ENCODE measurements at places on chromosomes 5 and 9.

GRCh38 chr5:67997148-67997547 is 218.4 kb upstream of the PIK3R1 start:
- no peak for DNase-seq

- no peak for DNase-seq
Observed at GRCh38 chr5:9284272-9284671, 261.6 kb downstream of the SEMA5A start.

GRCh38 chr5:178762960-178763359 is 32.5 kb upstream of the ZNF354A start:
- DNase-seq: no peak

DNA sequence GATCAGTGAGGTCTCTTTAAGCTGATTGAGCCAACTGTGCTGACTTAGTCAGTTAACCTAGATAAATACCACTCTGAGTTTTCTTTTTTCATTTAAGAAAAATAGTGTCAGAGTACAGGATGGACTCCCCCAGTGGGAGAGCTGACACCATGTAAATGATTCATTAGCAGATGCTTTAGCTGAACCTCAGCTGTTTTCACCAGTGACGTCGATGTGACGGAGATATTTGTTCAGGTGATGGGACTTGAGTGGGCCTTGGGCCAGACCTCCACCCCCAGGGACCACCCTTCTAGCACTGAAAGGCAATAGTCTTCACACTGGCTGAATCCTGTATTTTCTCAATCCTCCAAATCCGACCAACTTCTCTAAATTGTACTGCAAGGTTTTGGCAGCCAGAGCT is 196.1 kb downstream of the GAS1 start:
- no peak for DNase-seq

GRCh38 chr5:8864053-8864452 is 681.8 kb downstream of the SEMA5A start:
- no peak for DNase-seq

GRCh38 chr5:158758675-158759074 is 341.0 kb downstream of the EBF1 start:
- no peak for DNase-seq

DNA sequence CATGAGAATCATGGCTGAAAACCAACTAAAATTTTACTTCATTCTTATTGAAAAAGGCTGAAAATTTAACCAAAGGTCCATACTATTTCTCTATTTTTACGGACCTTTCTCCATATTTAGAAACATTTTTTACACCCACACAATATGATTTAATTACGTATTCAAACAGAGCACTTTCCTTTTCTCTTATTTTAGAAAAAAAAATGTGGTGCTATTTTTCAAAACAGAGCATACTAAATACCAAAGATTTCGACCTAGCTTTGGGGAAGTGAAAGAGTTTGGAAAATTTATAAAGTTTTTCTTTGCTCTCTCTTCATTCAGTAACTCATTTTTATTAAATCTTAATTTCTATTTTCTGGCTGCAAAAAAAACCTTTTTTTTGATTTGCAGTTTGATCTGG is 38.1 kb downstream of the RNF145 start:
- DNase-seq: no peak

GRCh38 chr9:112605963-112606699 is 111.8 kb downstream of the INIP start:
- no peak for DNase-seq

DNA sequence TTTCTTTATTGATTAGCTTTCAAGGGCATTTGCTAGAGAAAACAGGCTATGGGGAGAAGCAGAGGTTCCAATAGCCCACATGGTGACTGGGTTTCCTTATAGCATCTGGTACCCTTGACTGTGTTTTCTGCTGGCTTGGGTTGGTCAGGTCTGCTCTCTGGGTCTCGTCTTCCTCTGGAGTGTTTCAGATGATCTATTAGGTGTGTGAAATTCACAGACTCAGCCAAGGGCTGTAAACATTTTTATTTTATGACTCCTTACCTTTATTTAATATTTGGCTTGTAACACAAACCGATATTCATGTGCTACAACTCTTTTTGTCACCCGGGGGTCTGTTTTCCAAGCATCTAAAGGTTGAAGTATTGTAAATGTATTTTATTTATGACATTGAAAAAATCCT is 338.9 kb downstream of the GADD45G start:
- DNase-seq: no peak

DNA sequence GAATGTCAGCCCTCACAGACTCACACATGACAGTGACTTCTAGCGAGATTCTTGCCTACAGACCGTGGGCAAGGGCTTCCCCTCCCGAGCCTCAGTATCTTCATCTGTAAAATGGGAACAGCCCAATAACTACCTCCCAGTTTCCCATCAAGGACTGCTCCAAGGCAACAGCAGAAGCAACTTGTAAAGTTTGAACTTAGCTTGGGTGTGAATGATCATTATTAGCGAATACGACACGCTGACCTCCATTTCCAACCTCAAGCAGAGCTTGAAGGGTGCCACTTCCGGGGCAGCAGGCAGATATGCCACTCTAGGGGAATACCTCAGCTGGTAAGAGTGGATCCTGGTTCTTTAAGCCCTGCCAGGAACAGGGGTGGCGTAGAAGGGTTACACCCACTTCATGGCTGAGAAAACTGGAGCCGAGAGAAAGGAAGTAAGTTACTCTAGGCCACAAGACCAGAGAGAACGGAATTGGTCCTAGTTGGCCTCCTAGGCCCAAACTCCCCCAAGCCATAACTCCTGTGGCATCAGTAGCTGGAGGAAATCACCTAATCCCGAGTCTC is 2.0 kb downstream of the RNF44 start:
- DNase-seq: peak; percentile 73

- no peak for DNase-seq
Observed at GRCh38 chr5:172633403-172633970, 7.6 kb upstream of the NEURL1B start.

- no peak for DNase-seq
Observed at GRCh38 chr9:123416176-123416575, 60.2 kb downstream of the CRB2 start.

DNA sequence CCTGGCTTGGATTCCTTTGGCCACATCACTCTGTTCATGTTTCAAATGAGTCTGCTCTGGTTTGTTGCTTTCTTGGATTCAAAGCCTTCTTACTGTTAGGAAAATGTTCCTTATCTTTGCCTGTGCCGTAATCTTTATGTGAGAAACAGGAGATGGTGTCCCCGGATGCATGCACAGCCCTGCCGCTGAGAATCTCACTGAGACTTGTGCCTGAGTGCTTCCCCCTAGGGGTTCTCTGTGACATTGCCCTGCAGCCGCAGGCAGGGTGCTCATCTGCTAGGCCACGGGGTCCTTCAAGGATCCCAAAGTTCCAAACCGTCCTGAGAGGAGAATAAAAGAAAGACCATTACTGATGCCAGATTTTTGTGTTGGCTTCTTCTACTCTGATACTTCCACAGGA is 81.4 kb upstream of the ANKRD55 start:
- DNase-seq: no peak

GRCh38 chr5:154363411-154363810 is 82.4 kb upstream of the SAP30L start:
- DNase-seq: no peak

- DNase-seq: no peak
Observed at GRCh38 chr5:147734894-147735293, 47.6 kb downstream of the JAKMIP2 start.

- no peak for DNase-seq
Observed at GRCh38 chr9:2230362-2230761, 215.2 kb downstream of the SMARCA2 start.

- no peak for DNase-seq
Observed at GRCh38 chr5:132661231-132662003, 3.4 kb downstream of the IL13 start.

DNA sequence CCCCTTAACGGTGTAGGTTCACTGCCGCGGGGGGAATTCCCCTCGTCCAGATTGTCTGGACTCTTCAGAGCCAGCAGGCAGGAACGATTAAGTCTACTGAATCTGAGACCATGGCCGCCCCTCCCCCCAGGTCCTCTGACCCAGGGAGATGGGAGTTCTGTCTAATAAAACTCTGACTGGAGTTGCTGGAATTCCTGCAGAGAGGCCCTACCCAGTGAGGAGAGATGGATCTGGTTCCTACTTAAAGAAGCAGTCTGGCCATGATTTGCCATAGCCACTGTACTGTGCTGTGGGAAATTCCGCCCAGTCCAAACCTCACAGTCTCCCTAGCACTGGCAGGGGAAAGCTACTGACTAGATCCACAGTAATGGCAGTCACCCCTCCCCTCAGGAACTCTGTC is 237.7 kb upstream of the RASA1 start:
- no peak for DNase-seq

DNA sequence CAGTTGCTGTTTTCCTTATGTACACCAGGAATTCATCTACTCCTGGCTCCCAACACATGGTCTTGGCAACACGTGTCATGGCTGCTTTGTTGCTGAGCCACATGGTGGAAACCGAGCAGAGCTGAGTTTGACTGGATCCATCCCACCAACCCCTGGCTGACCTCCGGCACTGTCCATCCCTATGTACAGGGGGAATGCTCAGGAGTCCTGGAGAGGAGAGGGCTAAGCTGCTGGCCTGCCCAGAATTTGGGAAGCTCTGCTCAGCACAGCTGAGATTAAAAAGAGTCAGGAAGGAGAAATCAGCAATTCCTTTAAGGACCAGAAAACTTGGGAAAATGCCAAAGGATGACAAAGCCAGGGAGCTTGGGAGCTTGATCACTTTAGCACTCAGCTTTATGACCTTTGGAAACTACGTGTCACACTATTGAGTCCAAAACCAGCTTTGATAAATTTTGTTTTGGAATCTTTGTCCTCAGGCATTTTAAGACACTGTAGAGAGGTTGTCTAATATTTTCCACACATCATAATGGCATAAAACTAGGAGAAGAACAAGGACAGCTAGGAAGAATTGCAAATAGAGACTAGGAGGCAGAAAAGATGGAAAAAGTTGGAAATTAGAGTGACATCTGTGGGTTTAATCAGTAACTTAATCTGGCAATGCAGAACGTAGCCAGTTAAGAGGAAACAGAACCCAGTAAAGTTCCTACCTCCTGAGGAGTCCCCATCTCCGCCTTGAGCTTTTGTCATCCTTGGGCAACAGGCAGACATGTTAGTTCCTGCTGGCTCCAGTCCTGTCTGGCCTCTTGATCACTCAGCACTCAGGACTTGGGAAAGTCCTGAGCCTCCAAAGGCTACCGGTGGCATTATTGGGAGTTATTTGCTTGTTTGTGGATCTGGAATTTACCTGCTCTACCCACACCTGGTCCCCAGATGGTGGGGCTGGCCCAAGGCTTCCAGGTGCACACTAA is 62.5 kb upstream of the PLPP1 start:
- DNase-seq: no peak

DNA sequence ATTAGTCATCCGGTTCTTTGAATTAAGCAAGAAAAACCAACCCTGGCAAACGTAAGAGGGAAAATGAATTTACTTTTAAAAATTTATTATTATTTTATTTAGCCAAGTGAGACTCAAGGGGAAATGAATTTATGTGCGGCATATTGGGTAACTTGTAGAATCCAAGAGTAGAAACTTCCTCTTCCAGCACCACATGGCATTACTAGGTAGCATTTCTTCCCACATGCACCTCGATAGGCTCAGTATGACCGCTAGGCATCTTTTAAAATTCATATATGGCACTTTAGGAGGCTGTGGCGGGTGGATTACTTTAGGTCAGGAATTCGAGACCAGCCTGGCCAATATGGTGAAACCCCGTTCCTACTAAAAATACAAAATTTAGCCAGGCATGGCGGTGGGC is 17.6 kb upstream of the MYO10 start:
- no peak for DNase-seq

DNA sequence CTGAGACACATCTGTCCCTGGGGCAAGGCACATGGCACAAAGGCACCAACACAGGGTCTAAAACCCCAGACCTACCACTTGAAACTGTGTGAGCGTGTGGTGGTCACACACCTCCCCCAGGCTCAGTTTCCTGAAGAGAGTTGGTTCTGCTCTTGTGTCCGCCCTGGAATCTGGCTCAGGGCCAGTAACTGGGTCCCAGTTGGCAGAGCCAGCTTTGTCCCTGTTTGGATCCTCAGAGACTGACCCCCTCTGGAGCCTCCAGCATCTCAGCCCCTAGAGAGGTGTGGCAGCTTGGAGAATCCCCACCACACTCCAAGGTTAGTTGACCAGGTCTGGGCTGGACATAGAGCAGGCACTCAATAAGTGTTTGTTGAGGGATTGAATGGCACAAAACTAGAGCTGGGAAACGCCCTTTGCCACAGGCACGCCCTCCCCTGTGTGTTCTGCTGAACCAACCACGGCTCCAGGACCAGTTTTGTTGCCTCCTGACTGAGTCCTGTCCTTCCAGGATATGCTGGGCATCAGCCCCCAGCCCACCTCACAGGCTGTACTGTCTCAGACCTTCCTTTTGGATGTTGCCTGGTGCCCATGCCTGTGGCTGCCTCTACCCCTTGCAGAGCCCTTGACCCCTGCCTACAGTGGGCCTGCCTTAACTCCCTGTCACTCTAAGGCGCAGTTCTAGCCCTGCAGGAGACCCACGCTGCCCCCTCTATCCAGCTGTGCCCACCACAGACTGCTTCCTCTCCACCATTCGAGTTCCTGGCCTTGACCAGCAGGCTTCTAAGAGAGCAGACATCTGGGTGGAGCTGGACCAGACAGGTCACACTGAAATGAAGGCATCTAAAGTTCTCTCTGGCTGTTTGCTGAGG is 3.8 kb upstream of the PDLIM4 start:
- no peak for DNase-seq

DNA sequence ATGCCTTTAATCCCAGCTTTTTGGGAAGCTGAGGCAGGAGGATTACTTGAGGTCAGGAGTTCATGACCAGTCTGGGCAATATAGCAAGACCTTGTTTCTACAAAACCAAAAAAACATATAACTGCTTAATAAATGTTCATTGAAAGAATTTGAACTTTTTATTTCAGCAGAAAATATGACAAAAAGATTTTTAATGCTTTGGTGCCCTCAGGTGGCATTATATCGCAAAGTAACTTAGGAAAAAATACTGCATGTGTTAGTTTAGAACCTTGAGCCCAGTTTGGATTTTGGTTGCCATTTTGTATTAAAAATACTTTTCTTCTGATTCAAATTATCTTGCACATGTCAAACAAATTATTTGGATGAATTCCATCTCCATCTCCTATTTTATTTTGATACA is 103.2 kb downstream of the GPBP1 start:
- no peak for DNase-seq

DNA sequence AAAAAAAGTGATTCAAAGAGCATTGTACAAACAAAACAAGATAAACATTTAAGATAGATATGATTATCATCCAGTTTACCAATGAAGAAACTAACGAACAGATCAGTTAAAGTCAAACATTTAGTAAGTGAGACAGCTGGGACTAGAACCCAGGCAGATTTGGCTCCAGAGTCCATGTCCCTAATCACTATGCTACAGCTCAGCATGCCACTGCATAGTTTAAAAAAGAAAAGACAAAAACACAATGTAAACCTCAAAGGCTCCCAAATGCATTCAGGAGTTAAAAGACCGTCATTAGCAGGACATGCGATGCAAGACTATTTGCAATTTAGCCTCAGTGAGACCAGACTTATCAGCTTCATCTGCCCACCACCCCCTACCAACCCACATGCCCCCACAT is 36.8 kb downstream of the DENND1A start:
- DNase-seq: no peak

GRCh38 chr5:180540050-180540694 is 46.0 kb downstream of the CNOT6 start:
- no peak for DNase-seq
